Fibroblast of skin of left biceps (primary cell): ENCODE measurements at places on chromosomes 11 and 22.

DNA sequence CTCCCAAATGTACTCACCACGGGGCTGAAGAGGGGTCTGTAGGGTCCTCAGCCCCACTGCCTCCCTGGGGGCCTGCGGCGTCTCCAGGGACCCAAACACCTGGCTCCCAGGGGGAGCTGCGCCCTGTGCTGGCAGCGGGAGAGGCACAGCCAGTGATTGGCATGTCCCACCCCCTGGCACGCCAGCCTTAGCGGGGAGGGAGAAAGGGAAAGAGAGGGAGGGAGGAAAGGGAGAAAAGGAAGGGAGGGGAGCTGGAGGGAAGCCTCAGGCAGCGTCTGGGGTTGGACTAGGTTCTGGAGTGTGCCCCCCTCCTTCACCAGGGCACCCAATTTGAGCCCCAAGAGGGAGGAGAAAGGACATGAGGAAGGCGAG lies at the start of gene CHRM1:
TSS of gene CHRM1 (minus strand) at position 163 of the 372 bp plus-strand sequence. CDS start 10,263 bp downstream, outside the sequence.
- no peak for DNase-seq

GRCh38 chr11:117225553-117226170 lies 6.2 kb downstream of the PCSK7 start:
- no peak for DNase-seq

DNA sequence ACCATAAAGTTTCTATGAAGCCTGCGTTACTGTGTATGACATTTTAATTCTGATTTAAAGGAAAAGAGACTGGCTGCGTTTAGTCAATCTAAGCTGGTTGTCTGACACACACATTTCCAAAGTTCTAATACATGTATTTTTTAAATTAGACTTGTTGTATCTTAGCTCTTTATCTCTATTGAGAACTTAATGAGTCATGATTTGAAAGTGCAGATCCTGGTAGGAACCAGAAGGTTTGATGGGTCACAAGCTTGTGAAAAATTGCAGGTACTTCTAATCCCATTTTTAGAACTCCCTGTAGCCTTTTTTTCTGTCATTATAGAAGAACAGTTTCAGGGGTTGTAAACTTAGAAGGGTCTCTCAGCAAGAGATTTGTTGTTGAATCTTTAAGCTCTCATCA lies 210.3 kb downstream of the DDX10 start:
- DNase-seq: no peak

DNA sequence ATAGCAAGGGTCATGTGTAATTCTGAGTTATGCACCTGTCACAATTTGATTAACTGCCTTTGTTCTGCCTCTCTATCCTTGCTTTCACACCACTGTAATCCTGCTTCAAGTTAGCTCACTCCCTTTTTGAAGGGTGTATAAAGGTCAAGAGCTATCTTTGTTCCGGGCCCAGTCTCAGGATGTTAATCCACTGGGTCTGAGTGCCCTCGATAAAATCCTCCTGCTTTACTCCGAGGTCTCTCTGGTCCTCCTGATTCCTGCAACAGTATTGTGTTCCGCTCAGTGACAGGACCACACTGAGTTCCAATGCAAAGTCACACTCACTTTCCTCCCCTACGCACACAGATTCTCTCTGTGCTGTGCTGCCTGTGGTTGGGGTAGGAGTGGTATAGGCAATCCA lies 186.5 kb downstream of the DYNC2H1 start:
- DNase-seq: no peak

GRCh38 chr11:133977067-133977677 lies 20.4 kb upstream of the IGSF9B start:
- DNase-seq: no peak

DNA sequence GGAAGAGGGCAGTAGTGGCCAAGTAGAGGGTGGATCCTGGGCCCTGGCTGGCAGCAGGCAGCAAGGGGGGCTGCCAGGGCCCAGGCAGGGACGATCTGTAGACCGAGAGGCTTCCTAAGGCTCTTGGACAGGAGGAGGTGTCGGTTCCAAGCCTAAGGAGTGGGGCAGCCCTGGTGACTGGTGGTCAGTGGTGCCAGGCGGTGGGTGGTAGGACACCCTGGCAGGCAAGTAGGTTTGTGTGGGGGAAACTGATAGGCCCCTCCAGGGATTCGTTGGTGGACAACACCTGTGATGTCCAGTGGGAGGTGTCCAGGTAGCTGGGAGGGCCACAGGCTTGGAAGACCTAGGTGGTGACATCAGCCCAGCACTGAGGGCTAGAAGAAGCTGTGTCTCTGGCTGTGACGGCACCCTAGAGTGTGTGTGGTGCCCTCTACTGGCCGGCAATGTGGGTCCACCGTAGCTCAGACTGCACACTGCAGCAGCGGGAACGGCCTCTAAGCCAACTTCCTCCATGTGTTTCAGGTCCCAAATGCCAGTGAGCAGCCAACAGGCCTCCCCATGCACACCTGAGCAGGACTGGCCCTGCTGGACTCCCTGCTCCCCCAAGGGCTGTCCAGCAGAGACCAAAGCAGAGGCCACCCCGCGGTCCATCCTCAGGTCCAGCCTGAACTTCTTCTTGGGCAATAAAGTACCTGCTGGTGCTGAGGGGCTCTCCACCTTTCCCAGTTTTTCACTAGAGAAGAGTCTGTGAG lies 9.4 kb upstream of the SAMM50 start:
- no peak for DNase-seq

GRCh38 chr11:108392353-108392752 lies 75.0 kb downstream of the C11orf65 start:
- DNase-seq: no peak

DNA sequence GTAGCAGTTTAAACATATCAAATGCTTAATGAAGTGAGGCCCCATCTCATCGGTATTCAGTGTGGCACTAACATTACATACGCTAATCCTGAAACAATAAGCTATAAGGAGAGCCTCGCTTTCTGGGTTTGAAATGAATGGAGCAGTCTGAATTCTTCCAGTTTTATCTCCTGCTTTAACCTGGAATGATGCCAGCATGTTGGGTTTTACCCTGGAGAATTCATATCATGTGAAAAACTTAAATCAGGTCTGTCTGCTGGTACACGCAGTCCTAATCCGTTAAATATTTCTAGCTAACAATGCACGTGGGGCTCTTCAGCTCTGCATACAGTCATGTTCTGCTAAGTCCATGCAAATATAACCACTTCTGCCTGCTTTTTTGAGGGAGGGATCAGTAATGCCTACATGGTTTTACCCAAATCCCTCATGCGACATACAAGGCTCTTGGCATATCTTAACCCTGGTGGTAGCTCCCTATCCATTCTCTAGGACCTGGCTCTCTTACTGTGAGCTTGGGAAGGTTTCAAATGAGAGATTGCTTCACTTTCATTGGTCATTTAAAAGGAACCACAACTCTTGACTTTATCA lies 92.7 kb downstream of the COMMD9 start:
- DNase-seq: peak; percentile 24

- DNase-seq: no peak
These were observed 20.3 kb upstream of the MALAT1 start for GRCh38 chr11:65478388-65479183.

DNA sequence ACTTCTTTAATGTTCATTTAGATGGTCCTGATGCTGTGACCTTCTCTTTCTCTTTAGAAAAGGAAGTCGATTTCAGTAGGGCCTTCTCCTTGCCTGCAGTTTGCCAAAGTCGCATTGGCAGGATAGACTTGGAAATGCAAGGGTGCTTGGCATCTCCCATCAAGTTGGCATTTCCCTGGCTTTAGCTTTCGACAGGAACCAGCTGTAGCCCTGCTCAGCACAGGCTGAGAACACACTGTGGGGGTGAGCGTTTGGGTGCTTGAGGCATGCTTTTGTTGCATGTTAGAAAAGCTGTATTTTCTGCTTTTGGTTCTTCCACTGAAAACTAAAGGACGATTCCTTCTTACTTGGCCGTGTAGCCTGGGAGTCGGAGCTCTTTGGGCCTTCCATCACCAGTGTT lies 37.7 kb downstream of the LDLRAD3 start:
- no peak for DNase-seq

GRCh38 chr22:19419086-19419463 lies 12.5 kb downstream of the HIRA start:
- no peak for DNase-seq

GRCh38 chr11:100719809-100720221 lies 32.7 kb downstream of the ARHGAP42 start:
- DNase-seq: peak; percentile 68

DNA sequence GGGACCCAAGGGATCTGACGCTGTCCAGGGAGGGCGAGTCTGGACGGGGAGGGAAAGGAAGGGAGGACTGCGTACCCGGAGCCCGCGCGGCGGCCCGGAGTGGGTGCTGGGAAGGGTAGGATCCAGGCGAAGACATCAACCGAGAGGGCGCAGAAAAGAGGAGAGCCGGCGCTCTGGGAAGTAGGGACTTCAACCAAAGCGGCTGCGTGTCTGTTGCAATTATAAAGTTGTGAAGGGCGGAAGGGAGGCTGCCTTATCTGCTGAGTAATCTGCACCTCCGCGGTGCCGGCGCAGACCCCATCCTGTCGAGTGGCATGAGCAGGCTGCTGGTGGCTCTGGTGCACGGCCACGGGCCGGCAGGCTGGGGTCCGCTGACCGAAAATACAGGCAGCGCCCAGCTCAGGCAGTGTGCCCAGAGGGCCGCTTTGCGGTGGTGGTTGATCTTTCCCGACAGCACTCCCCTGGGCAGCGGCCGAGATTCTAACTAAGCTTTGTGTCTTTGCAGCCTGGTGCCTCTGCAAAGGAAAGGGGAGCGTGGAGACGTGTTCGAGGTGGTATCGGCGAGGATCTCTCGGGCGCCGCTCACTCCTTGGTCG lies 978 bp downstream of the C11orf87 start:
- no peak for DNase-seq

- no peak for DNase-seq
These were observed 2.2 kb downstream of the NCAM1 start for GRCh38 chr11:112963368-112963955.

DNA sequence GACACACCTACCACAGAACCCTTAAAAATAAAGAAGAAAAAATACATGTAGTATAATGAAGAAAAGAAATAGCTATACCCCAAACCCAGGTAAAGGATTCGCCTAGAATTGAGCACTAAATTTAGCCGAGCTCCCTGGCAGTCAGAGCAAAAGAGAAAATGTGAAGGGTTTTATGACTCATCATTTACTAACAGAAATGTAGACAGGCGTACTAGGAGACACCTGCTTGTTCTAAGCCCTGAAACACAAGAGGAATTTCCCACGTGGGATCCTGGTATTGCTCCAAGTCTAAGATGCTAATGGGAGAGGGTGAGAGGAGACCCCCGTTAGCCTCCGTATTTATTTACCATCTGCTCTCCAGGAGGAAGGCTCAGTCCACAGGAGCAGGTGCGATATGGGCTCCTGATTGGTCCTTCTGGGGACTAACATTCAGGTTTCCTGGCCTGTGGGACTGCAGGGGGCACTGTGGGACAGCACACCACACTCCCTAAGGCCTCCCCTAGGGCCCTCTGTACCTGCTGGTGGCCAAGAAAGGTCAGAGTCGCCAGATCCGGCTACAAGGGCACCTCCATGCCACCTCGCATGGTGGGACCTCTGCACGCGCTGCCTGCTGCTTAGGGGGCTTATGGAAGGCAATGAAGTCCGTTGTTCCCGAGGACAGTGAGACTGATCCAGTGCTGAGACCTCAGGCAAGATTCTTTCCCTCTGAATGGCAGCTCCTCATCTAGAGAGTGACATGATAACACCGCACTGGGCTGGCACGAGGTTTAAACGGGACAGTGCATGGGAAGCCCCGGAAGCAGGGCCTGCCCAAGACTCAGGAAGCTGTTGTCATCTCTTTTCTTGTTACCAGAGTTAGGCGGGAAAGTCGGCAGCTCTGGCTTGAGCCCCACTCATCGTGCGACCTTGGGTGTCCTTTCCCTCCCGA lies 25.8 kb downstream of the KCNC1 start:
- no peak for DNase-seq

DNA sequence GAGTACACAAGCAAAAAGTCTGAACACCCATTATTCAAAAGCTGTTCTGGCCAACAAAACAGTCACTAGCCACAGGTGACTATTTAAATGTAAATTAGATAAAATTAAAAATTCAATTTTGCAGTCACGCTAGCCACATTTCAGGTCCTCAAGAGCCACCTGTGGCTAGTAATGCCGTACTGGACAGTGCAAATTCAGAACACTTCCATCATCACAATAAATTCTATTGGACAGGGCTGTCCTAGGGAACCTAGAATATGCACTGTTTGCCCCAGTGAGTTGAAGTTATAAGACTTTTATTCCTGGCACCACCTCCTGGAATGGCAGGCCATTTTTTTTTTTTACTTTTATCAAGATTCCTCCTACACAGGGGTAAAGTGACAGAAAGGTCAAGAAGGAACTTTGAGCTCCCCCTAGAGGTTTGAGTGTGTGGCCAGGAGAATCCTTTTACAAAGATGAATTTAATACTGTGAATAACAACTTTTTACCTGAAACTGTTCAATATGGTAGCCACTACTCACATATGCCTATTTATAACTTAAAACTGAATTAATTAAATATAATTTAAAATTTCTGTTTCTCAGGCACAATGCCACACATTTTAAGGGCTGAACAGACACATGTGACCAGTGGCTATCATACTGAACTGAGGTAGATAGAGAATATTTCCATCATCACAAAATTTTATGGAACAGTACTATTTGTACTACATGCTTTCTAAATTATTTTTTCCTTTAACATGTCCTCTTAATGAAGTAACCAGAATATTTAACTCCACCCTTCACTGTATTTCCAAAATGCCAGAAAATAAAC lies 6.5 kb downstream of the MSANTD2 start:
- DNase-seq: no peak

- DNase-seq: no peak
These were observed 12.7 kb upstream of the ISX start for GRCh38 chr22:35053060-35053835.

DNA sequence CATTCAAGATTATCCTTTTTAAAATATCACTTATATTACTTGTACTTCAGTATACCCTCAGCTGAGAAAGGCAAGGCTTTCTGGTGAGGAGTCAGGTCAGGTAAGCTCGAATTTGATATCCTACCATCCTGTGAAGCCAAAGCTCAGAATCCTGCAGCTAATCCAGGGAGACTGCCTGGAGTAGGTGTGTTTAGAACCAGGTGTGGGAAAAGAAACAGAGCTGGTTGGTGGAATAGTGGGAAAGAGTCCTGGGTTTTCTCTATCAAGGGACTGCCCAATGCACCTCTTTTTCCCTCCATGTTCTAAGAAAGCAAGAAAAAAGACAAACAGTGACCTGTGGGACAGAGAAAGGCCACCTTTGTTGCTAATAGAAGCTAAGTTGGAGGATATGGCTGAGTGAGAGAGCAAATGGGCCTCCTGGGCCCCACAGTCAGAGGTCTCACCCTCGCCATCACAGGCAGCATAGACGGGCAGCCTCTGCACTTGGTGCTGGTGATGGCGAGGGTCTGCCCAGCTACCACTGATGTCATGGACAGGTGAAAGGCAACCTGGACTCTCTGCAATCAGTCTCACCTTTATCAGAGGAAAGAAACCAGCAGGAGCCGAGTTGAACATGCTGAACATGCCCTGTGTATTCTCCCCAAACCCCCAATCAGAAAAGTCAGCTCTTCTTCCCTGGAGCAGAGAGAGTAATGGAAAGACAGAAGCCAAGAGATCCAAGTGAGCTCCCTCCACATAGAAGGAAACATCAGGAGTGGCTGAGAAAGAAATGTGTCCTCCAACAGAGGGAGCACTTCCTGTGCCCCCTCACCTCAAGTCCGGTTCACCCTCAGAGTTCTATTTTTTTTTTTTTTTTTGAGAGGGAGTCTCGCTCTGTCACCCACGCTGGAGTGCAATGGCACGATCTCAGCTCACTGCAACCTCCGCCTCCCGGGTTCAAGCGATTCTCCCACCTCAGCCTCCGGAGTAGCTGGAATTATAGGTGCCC lies 491.3 kb downstream of the BUD13 start:
- no peak for DNase-seq

GRCh38 chr11:24697522-24698111 lies 200.8 kb downstream of the LUZP2 start:
- no peak for DNase-seq

- DNase-seq: no peak
These were observed 90.0 kb upstream of the LINC01488 start for GRCh38 chr11:69391192-69392103.

- DNase-seq: no peak
These were observed 17.0 kb upstream of the SUSD2 start for GRCh38 chr22:24164243-24164642.
